Activated naive CD4-positive, alpha-beta T cell treated with anti-CD3 and anti-CD28 coated beads, Interleukin-2, amount 50 U/mL, for 16 hours (primary cell): ENCODE measurements at places on chromosomes 1 and 21.

DNA sequence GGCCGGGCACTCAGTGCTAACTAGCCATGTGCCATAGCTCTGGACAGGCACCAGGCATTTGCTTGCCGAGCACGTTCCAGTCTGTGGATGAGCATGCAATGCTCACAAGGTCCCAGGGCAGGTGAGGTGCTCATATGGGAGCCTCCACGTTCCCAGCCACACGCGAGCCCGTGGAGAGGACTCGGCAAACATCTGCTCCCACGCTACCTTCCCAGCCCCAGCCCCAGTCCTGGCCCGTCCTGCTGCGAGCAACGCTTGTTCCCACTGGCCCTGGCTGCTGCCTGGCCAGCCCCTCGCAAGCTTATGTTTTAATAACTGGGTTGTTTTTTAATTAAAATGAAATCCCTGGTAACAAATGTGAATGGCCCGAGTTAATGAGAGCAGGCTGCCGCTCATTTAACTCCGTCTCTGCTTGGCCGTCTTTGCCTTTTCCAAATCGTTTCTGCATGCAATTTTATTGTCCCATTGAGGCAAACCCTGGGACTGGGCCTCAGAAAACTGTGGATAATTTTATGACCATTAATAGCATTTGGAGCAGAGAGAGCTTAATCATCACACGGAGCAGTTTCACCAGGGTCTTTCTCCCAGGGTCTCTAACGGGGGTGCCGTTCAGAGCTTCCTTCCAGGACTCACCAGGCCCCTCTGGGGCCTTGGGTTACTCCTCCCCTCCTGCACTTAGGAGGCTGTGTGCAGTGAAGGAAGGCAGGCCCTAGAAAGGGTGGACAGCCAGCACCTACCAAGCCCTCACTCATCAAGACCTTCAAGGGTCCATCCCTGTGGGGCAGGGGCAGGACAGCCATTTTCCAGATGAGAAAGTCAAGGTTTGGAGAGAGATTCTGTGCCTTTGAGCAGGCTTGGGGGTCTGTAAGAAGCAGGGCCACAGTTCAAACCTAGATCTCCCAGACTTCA lies 136.8 kb downstream of the GLIS1 start:
- DNase-seq: no peak

- DNase-seq: no peak
Measured at GRCh38 chr21:21764281-21764680, 766.1 kb downstream of the NCAM2 start.

DNA sequence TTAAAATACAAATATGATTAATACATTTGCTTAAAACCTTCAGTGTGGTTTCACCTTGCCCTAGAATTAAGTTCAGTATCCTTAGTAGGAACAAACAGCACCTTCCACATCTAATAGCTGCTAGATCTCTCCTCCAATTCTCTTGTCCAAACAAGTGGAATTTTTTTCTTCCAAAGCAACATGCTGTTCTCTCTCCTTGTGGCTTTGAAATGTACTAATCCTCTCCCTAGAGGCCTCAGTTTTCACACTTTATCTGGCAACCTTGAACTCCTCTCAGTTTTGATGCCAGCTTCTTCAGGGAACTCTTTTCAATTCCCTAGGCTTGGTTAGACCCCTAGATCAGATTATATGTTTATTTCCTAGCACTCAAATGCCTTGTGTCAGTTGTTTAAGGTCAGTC lies 87.0 kb downstream of the GLUL start:
- no peak for DNase-seq

DNA sequence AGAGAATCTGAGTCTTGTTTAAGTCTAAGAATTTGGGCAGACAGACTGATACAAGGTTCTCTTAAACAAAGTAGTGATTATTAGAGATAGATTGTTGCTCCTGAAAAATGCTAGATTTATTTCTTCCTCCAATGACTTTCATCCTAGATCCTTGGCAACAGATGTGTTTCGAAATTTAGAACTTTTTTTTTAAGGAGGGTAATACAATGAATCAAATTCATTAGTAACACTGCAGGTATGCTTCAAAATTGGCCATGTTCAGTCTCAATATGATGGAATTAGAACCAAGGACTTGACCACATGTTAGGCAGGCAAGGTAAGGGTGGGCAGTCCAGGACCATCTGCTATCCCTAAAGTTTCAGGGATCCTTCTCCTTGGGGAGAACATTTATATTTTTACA lies 4.5 kb upstream of the LCE1F start:
- DNase-seq: no peak

- no peak for DNase-seq
Measured at GRCh38 chr1:60342569-60342968, 269.0 kb upstream of the C1orf87 start.

- no peak for DNase-seq
Measured at GRCh38 chr1:214349781-214350180, 68.8 kb downstream of the SMYD2 start.

DNA sequence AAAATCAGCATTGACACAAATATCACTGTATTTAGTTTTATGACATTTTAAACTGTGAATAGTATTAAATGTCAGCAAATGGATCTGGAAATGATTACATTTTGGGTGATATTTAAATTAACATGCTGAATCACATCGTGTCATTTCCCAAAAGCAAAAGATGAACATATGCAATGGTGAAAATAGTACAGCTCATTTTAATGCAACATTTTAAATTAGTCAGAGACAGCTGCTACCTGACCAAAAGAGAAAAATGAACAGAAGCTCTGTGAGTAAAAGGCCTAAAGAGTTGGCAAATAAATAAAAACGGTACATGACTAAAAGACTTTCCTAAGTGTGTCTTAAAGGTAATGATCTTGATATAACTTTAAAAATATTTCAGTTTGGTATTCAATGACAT lies 86.0 kb upstream of the GNG4 start:
- DNase-seq: no peak

DNA sequence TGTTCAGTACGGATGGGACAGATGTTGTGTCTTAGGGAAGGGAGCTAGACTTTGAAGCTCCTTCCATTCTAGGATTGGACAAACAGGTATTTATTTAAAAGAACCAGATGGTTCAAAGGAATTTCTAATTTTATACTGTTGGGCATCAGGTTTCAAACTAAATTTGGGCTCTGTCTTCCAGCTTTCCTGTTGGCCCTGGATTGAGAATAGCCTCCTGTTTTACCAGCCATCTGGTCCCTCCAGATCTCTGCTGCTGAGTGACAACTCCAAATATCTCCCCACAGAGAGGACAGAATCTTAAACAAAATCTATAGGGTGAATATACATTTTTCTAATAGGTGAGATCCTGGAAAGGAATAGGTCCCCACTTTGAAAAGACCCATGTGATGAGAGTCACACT lies 52.5 kb upstream of the CNIH3 start:
- no peak for DNase-seq

DNA sequence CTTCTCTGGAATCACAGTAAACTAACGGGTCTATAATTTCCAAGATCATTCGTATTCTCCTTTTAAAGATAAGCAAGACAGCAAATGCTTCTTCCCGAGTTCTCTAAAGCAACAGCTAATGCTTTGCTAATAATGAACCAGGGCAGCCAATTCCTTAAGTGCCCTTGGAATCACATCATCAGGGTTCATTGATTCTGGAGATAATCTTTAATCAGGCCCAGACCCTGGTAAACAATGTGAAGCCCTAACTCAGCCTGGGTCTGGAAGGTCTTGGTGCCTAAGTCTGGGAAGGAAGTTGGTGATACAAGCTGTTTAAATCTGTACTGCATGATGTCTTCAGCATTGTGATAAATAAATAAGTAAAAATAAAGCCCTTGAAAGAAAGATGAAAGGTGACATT lies 18.4 kb downstream of the ERI3 start:
- DNase-seq: no peak

DNA sequence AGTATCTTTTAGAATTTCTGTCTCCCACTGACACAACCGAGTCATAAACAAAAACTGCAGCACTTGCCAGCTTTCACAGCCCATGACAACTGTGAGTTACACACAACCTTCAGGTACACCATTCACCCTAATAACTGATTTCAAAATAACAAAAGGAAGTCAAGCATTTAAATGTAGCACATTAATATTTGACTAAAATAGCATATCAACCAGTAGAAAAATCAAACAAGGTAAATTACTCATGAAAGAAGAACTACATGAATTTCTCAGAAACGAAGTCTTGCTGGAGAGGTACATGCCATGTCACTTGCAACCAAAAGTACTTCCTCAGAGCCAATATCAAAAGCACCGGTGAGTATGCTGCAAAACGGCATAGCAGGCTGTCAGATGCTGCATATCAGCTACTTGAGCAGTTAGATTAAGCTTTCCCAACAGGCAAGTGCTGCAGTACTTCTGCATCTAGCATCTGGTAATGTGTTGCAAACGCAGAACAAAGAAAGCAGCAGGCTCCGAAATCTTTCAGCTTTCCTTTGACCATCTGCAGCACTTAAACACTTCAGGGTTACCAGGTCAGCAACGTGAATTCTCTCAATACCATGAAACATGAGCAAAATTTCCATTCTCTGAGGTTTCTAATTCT lies 223.2 kb downstream of the SMYD3 start:
- DNase-seq: no peak

DNA sequence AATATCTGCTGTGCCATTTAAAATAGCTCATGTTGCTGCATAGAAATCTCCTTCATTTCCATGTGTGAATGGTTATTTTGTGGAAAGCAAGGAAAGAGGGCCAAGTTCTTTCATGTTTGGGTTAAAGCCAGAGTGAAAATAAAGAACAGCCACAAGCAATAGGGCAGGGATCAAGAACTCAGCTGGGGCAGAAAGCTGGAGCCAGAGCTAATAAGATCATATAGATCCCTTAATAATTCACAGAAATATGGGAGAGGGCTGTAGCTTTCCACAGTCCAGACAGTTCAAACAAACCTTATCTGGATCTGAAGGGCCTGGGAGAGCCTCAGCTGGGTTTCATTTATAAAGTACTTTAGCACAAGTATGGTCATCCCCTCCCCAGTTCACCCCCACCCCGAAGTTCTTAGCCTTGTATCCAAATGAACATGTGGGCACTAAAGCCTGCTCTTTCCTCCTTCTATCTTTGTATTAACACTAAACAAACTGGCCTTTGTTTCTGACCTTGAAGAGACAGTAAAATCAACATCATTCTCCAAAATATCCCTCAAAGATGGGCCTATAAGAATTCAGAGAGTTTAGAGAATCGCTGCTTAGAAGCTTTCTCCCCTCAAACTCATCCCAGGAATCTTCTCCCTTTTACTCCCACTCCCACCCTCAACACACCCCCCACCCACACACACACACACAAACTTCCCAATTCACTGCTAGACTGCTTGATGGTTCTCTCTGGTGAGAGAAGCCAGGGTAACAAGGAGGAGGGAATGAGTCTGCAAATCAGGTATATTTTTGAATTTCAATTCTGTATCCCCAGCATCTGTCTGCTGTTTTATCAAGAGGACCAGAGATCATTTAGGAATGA lies 41.7 kb downstream of the UTP25 start:
- no peak for DNase-seq

- DNase-seq: no peak
Measured at GRCh38 chr1:226428348-226428747, 20.5 kb upstream of the PARP1 start.

DNA sequence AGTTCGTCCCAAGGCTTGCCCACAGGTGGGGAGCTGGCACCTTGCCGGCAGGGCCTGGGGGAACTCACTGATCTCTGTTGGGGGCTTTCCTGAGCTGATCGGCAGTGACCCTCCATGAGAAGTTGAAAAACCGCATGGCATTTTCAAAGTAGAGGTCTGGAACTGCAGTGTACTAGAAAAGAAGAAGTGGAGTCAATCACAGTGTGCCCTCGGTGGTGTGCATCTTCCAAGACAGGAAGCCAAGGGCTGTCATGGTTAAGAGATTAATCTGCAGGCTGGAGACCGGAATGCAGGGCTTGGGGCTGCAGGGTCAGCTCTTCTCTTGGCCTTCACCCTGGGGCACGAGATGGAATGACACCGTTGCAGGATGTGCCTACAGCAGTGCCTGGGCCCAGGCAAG lies 56.8 kb downstream of the ECE1 start:
- no peak for DNase-seq

DNA sequence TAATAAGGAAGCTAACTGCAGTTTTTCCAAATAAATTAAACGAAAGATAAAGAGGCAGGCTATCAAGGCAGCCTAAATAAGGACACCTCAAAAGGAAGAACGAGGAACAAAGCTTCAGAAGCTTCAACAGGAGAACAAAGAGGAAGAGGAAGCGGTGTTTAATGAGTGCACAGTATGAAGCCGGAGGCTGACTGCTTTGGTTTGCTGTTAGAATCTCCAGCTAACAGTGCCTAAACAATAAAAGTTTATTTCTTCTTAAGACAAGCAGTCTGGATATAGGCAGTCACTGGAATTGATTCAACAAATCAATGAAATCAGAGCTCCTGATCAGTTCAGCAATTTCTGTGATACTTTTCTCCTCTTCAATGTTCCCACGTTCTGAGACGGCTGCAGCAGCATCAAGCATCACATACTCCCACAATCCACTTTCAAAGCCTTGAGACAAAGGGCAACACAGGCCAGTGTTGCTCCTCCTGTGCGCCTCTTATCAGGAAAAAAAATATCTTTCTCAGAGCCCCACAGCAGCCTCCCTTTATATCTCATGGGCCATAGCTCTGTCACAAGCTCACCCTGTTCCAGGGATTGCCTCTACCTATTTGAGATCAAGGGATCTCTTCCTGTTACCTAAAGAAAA lies 365.6 kb upstream of the ST6GALNAC5 start:
- DNase-seq: no peak

DNA sequence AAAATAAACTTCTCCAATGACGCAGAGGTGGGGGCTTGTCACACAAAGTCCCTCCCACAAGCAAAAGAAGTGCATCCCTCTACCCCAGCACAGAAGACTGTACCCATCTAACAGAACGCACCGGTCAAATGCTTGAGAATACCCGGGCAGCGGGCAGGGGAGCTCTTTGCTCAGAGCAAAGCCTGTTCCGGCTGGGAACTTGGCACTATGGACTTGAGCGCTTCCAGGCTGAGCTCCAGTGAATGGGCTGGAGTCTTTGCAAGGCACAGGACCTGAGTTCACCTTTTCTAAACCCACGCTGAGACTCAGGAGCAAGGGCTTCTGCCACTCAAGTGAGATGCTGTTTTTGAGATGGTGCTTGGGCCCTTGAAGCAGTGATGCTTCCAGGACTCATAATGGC lies 20.3 kb downstream of the RHBG start:
- no peak for DNase-seq

- no peak for DNase-seq
Measured at GRCh38 chr1:116825720-116826438, 71.6 kb downstream of the CD2 start.

GRCh38 chr1:162906485-162906884 lies 45.5 kb upstream of the CCDC190 start:
- DNase-seq: no peak

DNA sequence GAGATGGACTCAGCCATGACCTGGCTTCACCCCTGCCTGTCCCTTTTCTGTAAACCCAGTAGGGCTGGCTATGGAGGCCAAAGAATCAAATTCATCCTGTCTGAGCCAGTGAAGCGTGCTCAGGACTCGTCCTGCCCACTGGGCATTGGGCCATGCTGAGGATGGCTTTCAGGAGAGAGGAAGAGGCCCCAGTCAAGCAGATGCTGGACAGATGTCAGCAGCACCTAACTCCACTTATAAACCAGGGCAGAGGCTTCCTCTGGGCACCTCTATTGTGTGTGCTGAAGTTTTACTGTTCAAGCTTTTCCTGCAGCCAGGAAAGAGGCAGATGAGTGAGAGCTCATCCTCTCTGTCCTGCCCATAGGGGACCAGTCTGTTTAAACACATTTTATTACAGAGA lies 97.4 kb upstream of the GCLM start:
- DNase-seq: no peak

GRCh38 chr1:156226782-156227181 lies 14.0 kb downstream of the PMF1 start:
- no peak for DNase-seq
